SW480 (cell line): ENCODE measurements at places on chromosomes 12 and 14.

GRCh38 chr14:75822522-75823141 lies 159.2 kb downstream of the TGFB3 start:
- DNase-seq, result no peak

GRCh38 chr12:130427381-130427887 lies 89.7 kb downstream of the PIWIL1 start:
- no peak for DNase-seq

GRCh38 chr14:51884086-51884927 lies 23.9 kb downstream of the GNG2 start:
- no peak for DNase-seq

GRCh38 chr14:52060080-52060479 lies 8.8 kb downstream of the NID2 start:
- no peak for DNase-seq

GRCh38 chr12:51076236-51076930 lies 7.0 kb downstream of the CSRNP2 start:
- no peak for DNase-seq
